ENCODE measurements at places on chromosomes 12 and 14.

DNA sequence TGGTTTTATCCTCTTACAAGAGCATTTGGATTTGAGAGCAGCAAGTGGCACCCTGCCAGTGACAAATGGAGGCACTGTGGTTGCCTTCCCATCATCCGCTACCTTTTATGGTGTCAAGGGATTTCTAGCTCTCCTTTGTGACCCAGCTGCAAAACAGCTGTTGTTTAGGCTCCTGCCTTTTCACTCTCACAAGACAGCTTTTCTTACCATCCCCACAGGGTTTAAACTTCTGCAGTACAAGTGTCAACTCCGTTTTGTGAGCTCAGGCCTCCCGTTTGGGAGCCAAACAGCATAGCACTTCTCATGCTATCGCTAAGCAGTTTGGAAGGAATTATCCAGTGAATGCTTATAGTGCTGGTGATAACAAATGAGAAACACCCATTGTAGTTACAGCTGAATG is 331.4 kb downstream of the TMTC2 start:
- no peak for DNase-seq

DNA sequence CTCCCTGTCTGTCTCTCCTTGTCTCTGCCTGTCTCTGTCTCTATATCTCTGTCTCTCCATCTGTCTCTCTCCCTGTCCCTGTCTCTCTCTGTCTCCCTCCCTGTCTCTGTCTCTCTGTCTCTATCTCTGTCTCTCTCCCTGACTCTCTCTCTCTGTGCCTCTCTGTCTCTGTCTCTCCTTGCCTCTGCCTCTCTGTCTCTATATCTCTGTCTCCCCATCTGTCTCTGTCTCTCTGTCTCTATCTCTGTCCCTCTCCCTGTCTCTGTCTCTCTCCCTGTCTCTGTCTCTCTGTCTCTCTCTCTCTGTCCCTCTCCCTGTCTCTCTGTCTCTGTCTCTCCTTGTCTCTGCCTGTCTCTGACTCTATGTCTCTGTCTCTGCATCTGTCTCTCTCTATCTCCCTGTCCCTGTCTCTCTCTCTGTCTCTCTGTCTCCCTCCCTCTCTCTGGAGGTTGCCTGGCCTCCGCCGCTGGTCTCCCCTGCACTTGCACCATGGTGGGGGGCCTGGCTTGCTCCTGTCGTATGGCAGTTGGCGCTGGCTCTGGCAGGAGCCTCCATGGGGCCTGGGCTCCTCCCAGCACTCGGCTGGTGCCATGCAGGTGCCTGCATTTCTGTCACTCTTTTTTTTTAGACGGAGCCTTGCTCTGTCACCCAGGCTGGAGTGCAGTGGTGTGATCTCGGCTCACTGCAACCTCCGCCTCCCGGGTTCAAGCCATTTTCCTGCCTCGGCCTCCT is 28.3 kb downstream of the MMP17 start:
- no peak for DNase-seq

GRCh38 chr12:62196146-62196545 is 64.1 kb upstream of the USP15 start:
- no peak for DNase-seq

DNA sequence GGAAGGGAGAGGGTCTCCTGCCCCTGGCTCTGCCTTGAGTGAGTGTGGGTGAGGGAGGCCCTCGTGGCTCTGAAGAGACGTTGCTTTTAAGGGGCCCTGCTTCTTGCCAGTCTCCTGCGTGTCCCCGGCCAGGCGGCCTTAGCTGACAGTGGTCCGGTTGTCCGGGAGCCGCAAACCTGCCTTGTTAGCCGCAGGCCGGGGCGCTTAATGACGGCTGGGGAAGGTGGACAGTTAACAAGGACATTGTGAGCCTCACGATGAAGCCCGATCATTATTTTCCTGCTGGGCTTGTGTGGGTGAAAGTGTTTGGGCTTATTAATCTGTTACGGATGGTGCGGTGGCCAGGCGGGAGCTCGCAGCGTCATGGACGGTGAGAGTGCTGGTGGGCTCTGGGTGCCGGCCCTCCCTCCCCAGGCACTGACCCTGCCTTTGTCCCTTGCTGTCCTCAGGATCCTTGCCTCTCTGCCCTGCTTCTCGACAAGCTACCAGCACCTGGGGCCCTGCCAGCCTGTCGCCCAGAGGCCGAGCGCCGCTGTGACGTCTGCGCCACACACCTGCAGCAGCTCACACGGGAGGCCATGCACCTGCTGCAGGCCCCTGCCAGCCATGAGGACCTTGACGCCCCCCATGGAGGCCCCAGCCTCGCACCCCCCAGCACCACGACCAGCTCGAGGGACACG is 13.3 kb downstream of the KIF26A start:
- DNase-seq = no peak

DNA sequence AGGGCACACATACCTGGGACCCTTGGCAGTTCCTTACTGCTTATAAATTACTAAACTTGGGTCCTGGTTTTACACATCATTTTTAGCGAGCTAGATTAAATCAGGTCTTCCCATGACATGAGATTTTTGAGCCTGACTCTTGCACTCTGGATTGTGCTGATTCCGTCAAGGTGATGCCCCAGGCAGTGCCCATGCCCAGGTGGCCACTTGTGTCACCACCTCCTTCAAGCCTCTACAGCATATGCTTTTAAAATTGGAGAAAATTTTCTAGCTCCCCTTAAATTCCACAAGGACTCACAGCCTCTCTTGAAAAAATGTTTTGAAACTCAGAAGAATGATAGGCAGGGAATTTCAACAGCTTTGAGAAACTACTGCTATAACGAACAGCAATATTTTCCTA is 9.6 kb downstream of the PTPN21 start:
- DNase-seq = no peak

DNA sequence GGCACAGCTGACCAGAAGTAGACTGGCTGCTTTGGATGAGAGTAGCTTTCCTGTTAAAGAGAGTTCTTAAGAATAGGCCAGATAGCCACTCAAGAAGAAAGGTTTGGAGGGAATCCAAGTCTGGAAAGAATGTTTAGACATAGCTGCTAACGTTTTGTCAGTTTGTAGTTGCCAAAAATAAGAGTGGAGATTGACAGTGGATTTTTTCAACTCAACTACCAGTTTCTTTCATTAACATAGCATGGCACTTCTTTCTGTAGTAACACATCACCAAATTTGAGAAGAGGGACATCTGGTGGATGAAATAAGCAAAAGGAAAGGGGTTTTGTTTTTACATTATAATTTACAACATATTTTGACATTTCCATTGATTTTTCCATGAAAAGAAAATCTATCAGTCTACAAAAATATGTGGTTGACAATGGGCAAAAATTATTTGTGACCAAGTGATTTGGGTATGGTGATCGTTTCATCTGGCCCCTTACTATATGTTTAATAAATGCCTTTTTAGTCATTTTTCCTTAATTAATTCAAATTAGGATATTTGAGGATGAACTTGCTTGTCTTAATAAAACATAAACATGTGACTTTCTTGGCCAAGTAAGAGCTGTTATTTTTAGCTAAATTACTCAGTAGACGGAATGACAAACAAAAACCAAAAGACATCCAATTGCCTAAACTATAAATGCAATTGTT is 71.1 kb downstream of the PTPRR start:
- DNase-seq = peak; percentile 62

DNA sequence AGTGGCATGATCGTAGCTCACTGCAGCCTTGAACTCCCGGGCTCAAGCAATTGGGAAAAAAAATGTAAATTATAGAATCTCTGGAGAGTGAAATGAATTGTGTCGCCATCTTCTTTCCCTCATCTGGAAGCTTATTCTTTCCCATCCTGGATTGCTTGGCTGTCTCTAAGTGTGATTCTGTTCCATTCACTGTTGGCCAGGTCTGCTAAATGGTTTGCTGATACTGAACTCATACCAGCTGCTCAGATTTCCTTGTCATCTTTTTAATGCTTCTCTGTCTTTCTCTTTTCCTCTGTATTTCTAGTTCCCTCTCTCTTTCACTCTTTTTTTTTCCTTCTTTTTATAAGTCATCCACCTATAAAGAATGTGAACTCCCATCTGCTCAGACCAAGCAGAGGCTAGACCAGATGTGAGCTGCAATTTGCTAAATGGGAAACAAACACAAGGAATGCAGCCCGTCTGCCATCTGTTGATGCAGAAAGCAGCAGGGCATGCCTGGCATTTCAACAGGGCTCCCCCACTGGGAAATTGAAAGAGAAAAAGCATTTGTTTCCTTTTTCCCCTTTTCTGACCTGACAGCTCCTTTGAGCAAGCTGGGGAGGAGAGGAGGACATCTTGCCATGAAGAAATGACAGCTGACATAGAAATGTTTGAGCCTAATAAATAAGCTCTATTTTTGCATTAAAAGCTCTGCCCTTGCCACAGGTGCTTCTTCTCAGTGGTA is 1823.6 kb upstream of the FLRT2 start:
- no peak for DNase-seq

DNA sequence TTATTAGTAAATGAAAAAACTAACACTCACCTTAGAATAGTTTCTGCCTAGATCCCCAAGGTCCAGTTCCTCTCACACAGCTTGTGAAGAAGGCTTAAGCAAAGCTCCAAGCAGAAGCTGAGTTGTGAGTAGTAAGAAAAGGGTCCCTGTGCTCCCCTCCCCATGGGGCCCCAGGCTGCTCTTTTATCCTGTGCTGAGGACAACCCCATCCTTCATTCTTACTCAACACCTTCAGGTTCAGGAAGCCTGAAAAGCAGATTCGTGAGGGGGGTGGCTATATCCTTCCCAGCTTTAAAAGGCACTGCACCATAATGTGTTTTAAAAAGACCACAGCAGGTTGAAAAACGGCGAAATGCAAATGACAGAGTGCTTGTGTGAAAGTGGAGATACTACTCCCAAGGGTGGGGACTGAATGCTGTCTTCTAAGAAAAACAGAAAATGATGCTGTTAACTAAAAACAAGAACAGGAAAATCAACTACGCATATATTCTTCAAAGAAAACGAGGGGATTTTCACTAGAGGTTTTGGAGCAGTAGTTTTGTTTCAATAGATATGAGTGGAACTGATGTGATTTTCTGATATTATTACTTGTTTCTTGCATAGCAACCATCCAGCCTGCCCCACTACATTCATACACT is 182.7 kb downstream of the KTN1 start:
- DNase-seq = no peak

DNA sequence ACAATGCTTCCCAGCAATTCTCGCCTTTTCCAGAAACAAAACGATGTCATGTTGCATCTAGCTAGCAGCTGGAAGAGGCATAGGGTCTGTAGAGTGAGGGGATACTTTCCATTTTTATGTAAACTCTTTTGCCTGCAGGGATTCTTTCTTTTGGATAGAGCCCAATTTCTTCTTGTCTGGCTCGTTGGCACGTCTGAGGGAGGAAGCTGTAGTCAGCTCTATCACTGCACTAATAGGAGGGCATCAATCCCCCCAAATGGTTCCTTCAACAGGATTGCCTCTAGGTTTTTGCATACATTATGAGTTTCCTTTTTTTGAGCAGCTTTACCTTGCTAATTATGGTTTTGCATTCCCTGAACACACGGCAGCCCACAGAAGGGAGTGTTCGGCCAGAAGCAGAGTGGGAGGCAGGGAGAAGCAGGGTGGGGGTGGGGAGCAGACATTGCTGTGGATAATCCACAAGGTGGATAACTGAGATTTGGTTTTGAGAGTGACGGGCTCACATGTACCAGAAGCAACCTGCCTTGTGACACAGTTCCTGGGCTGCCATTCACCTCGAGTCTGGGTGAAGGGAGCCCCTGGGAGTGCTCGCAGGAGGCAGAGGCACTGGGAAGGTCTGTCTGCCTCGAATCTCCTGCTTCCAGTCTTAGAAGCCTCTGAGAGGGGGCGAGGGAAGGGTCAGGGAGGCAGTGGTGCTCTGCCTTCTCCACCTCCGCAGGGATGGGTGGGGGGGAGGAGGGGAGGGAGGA is 24.5 kb downstream of the LRTM2 start:
- DNase-seq = no peak

DNA sequence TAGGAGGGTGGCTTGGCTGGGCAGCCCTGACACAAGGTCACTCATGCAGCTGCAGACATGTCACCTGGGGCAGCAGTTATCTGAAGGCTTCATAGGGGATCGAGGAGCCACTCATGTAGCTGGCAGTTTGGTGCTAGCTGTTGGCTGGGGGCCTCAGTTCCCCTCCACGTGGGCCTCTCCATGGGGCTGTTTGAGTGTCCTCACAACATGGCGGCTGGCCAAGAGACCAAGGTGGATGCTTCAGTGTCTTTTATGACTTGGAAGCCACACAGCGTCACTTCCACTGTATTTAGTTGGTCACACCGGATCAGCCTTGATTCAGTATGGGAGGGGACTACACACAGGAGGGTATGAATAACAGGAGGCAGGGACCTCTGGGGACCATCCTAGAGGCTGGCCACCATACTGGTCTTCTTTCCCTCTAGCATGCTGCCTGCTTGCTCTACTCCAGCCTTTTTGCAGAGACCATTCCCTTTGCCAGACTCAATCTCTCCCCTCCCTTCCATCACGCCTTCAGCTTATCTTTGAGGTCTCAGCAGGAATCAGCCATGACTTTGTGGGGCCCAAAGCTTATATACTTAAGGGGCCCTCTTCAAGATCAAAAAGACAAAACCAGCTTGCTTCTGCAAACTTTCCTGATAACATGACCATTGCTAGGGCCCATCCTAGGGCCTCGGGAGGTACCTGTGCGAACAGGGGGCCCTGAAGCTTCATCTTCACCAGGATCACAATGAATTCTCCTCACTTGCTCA is 53.4 kb downstream of the RPH3A start:
- no peak for DNase-seq

DNA sequence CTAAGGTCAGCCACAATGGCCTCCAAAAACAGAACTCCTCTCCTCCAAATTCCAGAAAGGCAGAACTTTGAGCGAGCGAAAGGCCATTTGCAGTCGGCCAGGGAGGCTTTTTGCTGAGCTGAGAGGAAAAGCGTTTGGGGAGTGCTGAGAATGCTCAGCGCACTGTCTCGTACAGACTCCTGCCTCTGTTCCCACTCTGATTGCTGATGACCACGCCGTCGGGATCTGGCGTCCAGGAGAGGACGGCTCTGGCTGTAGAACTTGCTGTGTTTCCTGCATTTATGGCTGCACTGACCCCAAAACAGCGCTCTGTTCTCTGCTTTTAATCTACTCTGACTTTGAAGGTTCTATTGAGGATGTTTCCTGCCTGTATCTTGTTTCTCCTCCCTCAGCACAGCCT is 82.4 kb upstream of the WSCD2 start:
- no peak for DNase-seq

- peak; percentile 83 for DNase-seq
These were observed 5.3 kb upstream of the ACACB start for GRCh38 chr12:109110988-109111495.

- peak; percentile 55 for DNase-seq
These were observed 49.8 kb downstream of the NTS start for GRCh38 chr12:85923767-85924331.

- DNase-seq = no peak
These were observed 2.0 kb downstream of the SERPINA1 start for GRCh38 chr14:94386085-94387031.
